Osteoblast (primary cell): ENCODE measurements at places on chromosomes 6 and 20.

DNA sequence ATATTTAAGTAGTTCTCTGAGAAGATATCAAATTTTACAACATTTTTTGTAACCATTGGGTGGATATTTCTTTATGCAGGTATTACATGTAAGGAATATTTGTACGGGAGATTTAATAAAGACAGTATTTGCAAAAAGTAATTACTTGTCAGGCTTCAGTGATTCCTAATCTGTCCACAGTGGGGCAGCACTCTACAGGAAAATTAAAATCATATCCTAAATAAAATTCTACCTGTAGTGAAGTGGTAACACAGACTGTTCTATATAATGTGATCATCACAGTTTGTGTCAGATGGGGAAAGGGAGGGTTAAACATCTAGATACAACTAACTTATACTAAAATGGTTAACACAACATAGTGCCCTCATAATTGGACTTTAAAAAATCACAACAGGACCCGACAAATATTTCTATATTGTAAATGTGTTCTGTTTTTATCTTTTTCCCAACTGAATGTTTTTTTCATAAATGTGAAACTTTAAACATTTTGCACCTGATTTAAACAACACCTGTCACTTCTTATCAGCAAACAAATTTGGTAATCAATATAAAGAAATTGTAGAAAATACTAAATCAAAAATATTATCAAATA lies 145.6 kb upstream of the MANEA start:
- peak; percentile 50 for DNase-seq

DNA sequence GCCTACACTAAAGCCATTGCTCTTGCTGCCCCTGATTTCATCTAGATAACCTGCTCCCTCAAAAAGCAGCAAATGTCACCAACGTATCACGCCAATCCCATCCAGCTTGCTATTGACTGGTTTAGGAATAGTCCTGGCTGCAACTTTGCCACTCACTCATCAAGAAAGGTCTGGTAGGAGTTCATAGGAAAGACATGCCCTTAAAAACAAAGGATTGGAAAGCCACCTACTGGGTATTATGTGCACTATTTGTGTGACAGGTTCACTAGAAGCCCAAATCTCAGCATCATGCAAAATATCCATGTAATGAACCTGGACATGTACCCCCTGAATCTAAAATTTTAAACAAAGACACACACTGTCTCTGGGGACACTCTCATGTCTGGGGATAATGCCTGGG lies 170.4 kb upstream of the COL21A1 start:
- DNase-seq = no peak

GRCh38 chr6:44535446-44535845 lies 147.9 kb downstream of the CDC5L start:
- no peak for DNase-seq

DNA sequence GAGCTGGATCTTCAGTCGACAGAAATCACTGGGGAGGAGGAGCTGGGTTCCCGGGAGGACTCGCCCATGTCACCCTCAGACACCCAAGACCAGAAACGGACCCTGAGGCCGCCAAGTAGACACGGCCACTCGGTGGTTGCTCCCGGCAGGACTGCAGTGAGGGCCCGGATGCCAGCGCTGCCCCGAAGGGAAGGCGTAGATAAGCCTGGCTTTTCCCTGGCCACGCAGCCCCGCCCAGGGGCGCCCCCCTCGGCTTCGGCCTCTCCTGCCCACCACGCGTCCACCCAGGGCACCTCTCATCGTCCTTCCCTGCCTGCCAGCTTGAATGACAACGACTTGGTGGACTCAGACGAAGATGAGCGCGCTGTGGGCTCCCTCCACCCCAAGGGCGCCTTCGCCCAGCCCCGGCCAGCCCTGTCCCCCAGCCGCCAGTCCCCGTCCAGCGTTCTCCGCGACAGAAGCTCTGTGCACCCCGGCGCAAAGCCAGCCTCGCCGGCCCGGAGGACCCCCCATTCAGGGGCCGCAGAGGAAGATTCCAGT lies 63.0 kb downstream of the FNDC1 start:
- DNase-seq = no peak

DNA sequence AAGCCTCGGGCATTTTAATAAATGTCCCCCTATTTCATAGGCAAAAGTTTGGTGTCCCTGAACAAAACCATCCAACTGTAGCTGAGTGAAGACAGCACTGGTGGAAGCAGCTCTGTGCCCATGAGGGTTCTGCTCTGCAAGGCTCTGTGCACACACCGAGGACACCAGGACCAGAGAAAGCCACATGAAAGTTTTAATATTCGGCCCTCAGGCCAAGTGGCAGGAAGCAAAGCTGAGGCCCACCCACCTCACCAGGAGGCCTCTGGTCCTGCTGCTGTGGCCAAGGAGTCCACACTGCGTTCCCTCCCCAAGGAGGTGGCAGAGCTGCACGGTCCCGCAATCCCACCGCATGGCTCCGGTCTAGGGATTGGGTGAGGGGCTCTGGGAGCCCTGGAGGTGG lies 62.6 kb upstream of the RPS6KA2 start:
- no peak for DNase-seq
